ENCODE measurements at places on chromosomes 6 and 20.

- no peak for DNase-seq
These were observed 26.4 kb upstream of the SIRPA start for GRCh38 chr20:1868856-1869255.

DNA sequence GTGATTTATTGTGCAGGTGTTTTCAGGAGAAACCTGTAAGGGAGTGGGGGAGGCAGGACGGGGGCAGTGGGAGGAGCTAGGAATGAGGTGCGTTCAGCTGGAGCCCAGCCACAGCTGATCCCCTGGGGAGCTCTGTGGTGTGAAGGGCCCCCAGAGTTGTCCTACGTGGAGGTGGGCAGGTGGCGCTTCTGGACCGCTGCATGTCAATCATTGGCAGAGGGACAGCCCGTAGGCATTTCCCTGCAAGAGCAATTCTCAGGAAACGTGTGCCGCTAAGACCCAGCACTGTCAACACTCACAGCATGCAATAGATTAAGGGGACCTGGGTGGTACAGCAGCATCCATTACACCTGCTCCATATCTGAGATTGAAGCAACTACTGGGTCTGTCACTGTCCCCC lies 88.0 kb downstream of the PRND start:
- DNase-seq: no peak

- no peak for DNase-seq
These were observed 716.0 kb downstream of the KIF16B start for GRCh38 chr20:15857173-15857784.

DNA sequence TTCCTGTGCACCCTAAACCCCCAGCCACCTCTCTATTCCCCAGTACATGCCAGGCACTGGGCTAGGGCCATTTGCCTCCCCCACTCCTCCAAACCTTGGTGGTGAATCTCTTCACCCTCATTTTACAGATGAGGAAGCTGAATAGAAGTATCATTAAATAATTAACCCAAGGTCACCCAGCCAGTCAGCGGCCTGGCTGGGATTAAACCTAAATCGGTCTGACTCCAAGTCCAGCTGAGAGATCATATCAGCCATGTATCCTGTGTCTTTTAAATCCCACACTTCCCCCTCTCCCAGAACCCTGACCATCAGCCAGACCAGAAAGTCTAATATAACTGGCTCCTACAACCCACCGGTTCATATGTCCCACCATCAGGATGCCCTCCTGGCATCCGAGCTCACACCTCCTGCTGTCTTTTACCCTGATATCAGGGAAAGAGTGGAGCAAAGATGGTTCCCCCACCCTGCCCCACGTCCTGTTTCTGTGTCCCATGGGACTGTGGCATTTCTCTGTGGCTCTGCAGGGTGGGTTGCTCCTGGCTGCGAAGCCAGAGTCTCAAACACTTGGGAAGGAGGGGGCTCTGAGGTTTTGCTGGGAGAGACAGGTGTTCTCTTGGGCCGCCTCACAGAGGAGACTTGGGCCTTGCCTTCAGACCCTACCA lies 145.3 kb downstream of the VEGFA start:
- no peak for DNase-seq

DNA sequence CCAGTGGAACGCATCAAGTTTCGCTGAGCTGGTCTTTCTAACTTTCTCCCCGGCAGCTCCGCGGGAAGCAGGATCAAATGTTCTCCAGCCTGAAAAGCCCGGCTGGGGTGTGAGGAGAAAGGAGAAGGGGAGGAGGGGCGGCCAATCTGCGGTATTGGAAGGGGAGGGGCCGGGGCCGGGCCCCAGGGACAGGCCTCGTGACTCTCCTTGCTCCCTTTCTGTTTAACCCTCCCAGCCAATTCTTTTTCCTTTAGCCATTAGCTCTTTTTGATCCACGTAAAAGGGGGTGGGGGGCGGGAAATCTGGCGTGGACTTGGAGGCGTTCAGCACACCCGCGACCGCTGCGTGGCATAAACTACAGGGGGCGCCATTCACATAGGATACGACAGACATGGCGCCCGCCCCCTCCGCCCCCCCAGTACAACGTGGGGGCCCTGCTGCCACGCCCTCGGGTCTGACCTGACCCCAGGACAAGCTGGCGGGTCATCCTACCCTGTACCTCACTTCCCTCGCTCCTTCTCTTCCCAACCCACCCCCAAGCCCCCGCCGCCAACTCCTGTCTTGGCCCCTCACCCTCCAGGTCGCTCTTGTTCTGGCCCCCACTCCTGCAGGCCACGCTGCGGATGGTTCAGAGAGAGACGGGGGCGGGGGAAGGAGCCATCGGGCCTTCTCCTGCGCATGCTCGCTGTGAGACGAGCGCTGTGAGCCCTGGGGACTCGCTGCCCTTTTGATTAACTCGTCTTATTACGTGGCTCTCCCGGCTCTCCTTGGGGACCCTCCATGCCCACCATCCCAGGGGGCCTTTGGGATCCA lies 7.8 kb upstream of the MDGA1 start:
- DNase-seq: peak; percentile 77

- no peak for DNase-seq
These were observed 247.0 kb downstream of the LRFN2 start for GRCh38 chr6:40340196-40340595.

- DNase-seq: no peak
These were observed 91.4 kb upstream of the ARID1B start for GRCh38 chr6:156685823-156686222.

- DNase-seq: peak; percentile 75
These were observed 1.6 kb upstream of the KIF16B start for GRCh38 chr20:16574656-16575355.

DNA sequence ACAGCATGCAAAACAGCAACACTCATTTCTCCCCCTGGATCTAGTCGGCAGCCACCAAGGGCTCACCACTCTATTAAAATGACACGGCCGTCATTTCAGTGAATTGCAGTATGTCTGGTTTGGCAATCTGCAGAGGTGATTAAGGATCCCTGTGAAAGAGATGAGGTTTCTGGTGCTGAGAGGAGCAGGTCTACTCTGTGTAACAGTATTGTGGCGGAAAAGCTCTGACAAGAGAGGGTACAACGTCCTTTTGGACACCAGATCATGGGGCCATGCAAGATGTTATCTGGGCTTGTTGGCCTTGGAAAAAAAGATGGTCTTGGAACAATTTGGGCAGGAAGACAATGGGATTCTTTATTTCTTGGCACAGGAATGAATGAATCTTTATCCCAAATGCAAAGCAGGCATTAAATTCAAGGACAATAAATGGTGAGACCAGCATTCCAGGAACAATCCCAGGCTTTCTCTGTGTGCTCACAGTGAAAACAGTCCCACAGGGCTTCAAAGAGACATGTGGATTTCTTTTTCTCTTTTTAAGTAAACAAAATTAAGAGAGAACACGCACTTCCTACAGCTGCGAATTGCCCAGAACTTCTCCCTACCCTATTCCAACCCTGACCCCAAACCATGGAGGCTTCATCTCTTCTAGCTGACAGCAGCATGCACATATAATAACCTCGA lies 33.7 kb upstream of the ADGRF1 start:
- DNase-seq: no peak

DNA sequence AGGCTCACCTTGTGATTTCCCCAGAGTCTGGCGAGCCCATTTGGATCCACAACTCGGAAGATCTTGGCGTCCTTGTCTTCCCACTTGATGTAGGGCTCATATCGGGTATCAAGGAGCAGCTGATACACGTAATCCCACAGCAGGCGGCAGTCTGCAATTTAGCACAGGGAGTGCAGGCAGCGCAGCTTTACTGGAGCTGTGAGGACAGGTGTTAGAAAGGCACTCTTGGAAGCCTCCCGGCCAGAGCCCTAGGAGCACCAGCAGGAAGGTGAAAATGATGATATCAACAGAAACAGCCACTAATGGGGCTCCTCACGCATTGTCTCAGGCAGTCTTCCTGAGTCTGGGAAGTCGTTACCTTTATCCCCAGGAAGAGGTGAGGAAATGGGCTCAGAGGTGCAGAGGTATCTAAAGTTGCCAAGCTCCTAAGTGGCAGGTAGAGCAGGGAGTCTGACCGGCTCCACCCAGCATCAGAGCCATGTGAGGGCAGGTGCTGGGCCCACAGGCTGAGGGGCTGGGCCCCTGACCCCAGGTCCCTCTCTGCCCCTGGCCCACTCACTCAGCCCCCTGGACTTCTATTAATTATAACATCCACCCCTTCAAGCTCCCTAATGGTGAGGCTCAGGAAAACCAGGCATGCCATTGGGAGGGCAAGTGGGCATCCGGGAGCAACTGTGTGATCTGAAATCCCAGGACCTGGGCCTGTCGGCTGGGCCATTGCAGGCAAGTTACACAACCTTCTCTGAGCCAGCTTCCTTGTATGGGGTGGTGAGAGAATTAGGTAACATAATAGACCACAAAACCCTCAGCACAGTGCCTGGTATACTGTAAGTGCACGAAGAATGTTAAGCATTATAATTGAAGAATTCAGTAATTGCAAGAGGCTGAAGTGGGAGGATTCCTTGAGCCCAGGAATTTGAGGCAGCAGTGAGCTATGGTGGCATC lies 18.3 kb downstream of the ETV7 start:
- DNase-seq: peak; percentile 99

DNA sequence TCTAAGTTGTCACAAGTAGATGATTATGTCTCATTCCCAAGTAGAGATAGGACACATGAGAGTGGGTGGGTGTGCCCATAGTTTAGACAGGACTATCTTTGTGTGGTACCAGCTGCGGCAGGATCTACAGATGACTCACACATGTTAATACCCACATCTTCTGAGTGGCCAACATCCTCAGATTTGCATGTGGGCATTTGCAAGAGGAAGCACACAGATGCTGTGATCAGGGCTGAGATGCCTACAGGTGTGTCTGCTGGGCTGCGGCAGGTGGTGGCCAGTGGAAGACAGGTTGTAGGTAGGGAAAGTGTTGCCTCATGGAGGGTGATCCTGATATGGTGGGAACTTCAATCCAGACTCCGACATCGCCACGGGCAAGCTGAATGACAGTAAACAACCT lies 50.8 kb downstream of the UTRN start:
- DNase-seq: no peak

GRCh38 chr20:50574108-50574507 lies 63.9 kb downstream of the PTPN1 start:
- DNase-seq: no peak

- peak; percentile 78 for DNase-seq
These were observed 33.7 kb upstream of the IYD start for GRCh38 chr6:150334790-150335783.

DNA sequence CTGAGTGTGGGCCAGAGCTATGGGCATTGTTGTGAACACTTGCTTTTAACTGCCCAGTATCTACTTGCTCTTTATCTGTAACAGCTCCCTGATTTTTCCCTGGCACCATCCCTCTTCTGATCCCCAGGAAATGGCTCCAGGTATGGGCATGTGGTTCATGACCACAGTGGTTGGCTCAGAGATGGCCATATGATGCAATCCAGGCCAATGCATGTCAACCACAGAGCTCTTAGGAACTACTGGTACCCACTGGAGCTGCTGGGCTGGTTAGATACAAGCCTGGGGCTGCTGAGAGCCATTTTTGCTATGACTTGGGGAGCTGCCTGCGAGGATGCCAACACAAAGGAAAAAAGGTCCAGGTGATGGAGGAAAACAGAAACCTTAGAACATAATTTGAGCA lies 55.6 kb downstream of the KCNB1 start:
- DNase-seq: peak; percentile 31

DNA sequence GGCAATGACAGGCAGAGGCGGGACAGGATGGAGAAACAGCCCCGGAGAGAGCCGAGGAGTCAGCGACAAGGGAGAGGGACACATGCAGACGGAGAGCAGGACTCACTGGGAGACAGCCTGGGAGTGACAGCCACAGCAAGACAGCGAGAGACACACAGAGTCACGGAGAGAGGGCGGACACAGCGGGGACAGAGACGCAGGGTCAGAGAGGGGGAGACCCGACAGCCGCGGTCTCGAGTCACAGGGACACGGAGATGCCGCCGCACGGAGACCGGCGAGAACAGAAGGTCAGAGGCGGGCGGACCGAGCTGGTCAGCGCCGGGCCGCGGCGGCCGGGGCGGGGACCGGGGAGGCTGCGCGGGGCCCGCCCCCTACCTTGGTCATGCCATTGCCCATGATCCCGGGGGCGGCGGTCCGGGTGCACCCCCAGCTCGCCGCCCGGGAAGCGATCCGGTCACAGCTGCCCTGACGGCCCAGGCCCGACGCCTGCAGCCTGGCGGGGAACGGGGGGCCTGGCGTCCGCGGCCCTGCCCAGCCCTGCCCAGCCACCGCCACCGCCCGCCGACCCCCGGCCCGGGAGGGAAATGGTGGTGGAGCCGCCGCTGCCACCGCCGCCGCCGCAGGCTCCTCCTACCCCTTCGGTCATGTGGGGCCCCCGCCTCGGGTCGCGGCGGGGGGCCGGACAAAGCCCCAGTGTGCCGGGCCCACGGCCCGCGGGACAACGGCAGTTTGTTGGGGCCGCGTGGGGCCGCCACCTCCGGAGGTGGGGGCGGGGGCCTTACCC lies at the start of the genes DUSP15 and TTLL9:
TSS of gene DUSP15 (minus strand) at position 586 of the 784 bp plus-strand sequence. CDS start at position 396, 190 bp downstream.
TSS of gene TTLL9 (plus strand) at position 693 of the 784 bp plus-strand sequence. CDS start 493 bp downstream, outside the sequence.
- no peak for DNase-seq

- no peak for DNase-seq
These were observed 342.8 kb downstream of the FOXA2 start for GRCh38 chr20:22241609-22242008.

- DNase-seq: peak; percentile 83
These were observed at the start of gene UTRN for GRCh38 chr6:144284783-144285547. UTRN (plus strand) TSS chr6:144285335; CDS start chr6:144291829, 6,494 bp downstream.

GRCh38 chr6:4891141-4891540 lies 112.7 kb downstream of the RPP40 start:
- DNase-seq: no peak

DNA sequence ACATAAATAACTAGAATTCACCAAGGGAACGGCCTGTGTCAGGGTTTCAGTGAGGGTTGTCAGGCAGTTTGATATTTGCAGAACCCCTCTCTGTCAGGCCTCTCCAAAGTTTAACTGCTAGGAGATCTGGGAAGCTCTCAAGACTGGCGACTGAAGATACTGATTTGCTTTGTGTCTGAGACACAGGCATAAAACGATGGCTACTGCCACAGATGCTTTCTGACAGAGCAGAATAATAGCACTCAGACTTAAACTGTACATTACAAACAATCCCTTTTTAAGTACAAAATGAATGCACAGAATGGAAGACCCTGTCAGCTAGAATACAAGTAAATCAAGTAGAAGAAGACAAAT lies 7.2 kb upstream of the ATXN1 start:
- DNase-seq: no peak

DNA sequence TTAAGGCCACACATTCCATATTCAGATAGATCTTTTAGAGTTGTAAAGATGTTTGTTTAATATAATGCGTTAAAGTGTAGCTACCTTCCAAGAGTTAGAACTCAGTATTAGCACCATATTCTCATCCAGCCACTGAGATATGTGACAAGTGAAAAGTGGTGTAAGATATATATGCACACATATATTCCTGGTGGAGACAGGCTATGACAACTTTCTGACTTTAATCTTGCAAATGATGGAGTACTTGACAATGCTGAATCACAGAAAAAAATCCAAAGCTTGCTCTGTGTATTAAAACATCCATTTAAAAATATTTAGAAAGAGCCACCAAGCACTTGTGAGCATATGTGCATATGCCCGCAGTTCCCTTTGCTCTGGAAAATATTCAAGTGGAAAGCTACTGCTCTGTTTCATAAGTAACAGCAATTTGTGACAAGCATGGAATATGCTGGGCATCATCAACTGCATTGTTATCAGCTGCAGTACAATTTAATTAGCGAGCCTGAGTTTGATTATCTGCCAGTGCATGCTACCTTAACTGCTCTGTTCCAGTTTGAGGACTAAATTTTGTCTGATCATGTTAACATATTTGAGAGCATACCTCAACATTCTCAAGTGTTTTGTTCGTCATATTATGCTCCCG lies 64.8 kb downstream of the VIP start:
- no peak for DNase-seq

GRCh38 chr20:32231847-32232246 lies 24.2 kb downstream of the POFUT1 start:
- DNase-seq: no peak

GRCh38 chr6:106913676-106914280 lies 60.8 kb downstream of the CD24 start:
- DNase-seq: no peak

- DNase-seq: peak; percentile 82
These were observed 8.5 kb downstream of the TMEM242 start for GRCh38 chr6:157314705-157315321.
